ENCODE measurements at places on chromosomes 5 and 9. TPM values are rescaled to one million over a fixed set of nuclear protein-coding genes. Genes with fewer than 3 reads are reported as not detected.

PGM5 gene
- total RNA-seq, result not detected

TRIM7 gene
- 4.8 TPM for total RNA-seq

FAM221B gene
- total RNA-seq, result not detected

GRCh38 chr5:17340819-17341218 lies 123.4 kb downstream of the BASP1 start:
- DNase-seq, result no peak

DNA sequence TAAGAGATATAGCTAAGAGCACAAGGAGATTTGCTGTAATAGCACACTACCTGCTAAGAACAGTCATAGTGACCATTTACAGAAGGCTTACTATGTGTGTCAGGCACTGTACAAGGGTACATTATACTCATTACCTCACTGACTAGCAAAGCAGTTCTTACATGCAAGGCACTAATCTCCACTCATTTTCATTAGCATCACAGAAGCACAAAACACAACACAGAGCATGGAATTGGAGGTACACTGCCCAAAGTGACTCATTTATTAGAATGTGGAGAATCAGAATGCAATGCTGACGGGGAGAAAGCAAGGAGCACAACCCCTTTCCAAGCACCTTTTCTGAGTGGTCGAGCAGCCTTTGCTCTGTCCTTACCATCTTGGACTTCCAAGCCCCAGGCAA lies 169.7 kb downstream of the ENTREP1 start:
- no peak for DNase-seq

GRCh38 chr9:107142896-107143603 lies 140.0 kb upstream of the RAD23B start:
- DNase-seq, result no peak

- DNase-seq, result no peak
These were observed 28.7 kb downstream of the RAD1 start for GRCh38 chr5:34886392-34887119.

DNA sequence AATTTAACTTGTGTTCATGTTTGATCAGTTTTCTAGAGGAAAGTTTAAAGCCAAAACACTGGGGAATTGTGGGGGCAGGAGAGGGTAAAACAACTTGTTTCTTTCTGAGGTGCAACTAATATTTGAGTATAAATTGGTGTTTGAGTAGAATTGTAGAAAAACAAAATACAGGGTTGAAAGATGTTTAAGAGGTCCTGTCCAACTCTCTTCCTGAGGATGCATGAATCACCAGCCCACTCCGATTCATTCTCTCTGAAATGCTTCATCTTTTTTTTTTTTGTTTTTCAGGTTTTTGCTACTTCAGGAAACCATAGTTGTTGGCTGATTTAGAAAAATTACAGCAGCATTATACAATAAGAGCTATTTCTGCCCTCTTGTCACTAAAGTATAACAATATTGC lies 42.4 kb upstream of the TMC1 start:
- DNase-seq, result no peak

GRCh38 chr5:67181648-67182221 lies 14.9 kb downstream of the CD180 start:
- no peak for DNase-seq

DNA sequence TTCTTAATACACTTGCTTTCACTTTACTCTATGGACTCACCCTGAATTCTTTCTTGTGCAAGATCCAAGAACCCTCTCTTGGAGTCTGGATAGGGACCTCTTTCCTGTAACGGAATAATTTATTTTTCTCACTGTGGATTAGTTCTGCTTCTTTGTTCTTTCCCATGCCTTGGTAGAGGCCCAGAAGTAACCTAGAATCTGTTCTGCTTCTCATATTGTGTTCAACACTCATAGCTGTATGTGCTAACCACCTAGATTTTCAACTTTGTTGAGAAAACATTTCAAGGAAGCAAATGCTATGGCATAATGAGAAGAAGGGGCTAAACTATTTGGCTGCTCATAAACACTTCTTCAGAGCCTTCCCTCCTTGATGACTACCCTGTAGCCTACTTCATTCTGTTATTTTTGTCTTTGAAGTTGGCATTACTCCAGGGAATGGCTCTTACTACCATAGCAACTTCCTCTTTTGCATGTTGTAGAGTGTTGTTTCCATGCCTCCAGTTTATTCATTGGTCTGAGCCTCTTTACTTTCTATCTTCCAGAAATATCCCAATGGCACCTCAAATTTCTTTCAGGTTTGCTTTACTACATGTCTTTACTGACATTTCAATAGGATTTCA lies 74.3 kb downstream of the KIAA0825 start:
- DNase-seq, result no peak

Data from activated naive CD4-positive, alpha-beta T cell treated with anti-CD3 and anti-CD28 coated beads, Interleukin-2, amount 50 U/mL, for 72 hours (primary cell).